Lower lobe of right lung (tissue), 2 donors: ENCODE measurements at places on chromosomes 1 and 21. TPM values are rescaled to one million over a fixed set of nuclear protein-coding genes. Genes with fewer than 3 reads are reported as not detected.

The TBX19 gene
- 3.1 TPM for total RNA-seq

The OPTC gene
- total RNA-seq = not detected

The SLC25A44 gene
- 17.7 TPM for total RNA-seq

The IL19 gene
- not detected for total RNA-seq

The TMEM240 gene
- 3.9 TPM for total RNA-seq

The SOX13 gene
- total RNA-seq = 57.8 TPM

The CFAP141 gene
- total RNA-seq = 2.8 TPM

The C1orf185 gene
- not detected for total RNA-seq

The PADI1 gene
- not detected for total RNA-seq

DNA sequence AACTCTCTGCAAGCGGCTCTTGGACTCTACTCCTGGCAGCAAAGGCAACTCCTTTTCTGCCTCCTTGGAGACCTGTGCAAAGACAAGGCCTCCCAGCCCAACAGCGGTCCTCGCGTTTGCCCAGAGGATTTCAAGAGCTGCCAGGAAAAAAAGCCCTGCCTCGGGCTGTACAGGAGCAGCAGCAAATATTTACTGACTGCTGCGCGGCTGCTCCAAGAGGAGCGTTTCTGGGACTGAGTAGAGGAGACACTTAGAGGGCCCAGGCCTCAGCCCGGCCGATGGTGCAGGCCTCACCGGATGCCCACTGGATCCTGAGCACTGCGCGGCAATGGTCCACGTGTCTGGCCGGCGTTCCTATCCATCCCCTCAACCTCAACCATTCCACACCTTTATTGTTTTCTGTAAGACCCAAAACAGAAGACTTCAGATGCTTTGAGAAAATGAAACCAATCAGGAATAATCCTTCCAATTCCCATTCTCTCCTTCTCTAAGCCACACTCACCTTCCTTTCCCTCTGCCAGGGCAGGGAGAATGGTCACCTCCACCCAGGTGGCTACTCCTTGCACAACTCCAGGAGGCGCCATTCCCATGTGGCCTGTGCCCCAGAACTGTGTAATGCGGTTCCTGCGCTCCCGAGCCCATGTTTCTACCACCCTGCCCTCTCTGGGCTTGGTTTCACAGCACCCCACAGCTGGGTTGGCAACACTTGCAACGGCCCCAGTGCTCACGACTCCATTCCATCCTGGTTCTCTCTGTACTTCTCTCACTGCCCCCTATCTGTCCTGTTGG is 215.8 kb downstream of the TRABD2B start:
- no peak overlapping the region for H3K27ac ChIP-seq
- no peak overlapping the region for H3K4me3 ChIP-seq
- peaks cover 17% of the 10 kb centered on the region for H3K4me1 ChIP-seq
- no peaks in the 10 kb centered on the region for H3K27me3 ChIP-seq

DNA sequence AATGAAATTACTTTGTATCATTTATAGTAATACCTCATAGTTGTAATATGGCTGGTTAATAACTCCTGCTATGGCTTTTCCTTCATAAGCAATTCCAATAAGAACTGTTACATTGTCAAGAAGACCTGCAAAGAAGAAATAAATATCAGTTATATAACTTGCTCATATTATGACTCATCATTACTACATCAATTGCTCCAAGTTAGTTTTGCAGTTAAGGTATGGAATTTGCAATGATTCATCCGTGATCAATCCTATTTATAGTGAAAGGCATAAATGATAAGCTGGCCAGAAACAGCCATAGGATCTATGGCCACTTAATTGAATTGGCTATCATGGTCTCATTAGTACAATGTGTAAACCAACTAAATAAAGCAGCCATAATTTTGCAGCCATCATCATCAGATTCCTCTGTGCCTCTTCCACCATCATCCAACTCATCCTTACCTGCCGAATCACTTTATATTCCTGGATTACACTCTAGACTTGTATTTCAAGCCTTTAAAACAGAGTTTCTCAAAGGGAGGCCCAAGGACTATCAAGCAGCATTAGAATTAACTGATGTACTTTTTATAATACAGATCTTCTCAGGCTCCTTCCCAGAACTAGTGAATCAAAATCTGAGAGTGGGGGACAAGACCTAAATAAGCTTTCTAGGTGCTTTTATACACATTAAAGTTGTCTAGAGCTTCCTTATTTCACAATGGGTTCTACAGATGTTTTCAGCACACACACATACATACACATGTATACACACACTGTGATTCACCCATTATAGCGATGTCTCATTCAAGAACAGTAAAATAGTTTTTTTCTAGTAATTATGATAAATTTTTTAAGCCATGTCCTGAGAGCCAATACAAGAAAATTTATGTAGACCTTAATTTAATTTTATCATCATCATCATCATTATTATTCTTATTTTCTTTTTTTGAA is 21.2 kb upstream of the EPRS1 start:
- no peak overlapping the region for H3K27ac ChIP-seq
- no peak for DNase-seq
- H3K4me1 ChIP-seq = no peaks in the 10 kb centered on the region
- peaks cover 87% of the 10 kb centered on the region for H3K36me3 ChIP-seq

DNA sequence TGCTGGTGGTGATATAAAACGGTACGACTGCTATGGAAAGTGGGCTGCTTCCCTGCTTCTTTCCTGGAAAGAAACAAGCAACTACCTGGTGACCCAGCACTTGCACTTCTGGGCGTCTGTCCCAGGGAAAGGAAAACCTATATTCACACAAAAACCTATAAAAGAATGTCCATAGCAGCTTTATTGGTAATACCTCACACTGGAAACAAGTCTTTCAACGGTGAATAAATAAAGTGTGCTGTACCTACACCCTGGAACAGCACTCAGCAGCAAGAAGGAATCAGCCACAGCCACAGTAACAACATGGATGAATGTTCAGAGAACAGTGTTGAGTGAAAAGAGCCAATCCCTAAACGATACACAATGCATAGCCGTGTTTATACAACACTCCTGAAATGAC is 19.9 kb downstream of the SLC19A1 start:
- no peak for DNase-seq
- H3K27me3 ChIP-seq = no peaks in the 10 kb centered on the region
- H3K4me1 ChIP-seq = no peaks in the 10 kb centered on the region
- no peak overlapping the region for H3K27ac ChIP-seq
- H3K36me3 ChIP-seq = peaks cover 13% of the 10 kb centered on the region
- no peak overlapping the region for H3K4me3 ChIP-seq

DNA sequence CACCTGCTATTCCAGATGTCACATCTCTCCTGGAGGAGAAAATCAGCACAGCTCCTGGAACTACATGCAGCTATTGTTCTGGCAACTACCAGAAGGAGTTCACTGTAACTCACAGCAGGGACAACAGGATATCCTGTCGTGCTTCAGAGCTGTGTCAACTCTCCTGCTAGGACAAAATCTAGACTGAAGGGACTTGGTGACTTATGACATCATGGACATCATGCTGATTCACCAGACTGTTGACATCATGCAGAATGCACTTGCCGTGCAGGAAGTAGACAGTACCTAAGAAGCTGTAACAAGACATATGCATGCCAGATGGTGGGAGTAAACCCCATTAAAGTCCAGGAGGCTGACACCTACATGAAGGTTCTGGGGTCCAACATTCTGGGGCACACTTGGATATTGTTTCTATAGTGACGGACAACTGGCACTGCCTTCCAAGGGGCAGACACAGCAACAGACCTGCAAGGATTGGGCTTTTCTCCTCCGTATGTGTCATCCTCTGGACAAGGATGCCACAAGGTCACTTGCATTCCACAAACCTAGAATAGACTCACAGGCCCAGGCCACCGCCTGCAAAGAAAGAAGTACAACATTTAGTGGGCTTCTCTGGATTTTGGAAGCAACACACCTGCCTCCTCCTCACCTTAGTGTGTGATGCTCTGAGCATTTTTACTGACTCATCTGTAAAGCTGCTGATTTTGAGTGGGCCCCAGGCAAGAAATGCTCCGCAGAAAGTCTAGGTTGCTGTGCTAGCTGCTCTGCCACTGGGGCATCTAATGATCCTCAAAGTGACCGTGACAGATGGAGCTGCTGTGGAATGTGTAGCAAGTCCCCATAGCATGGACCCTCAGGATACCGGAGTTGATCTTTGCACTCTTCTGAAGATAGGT is 249.2 kb downstream of the MATN1 start:
- no peak overlapping the region for H3K4me3 ChIP-seq
- no peaks in the 10 kb centered on the region for H3K27me3 ChIP-seq
- DNase-seq = no peak

GRCh38 chr1:238823416-238823815 is 563.0 kb upstream of the CHRM3 start:
- DNase-seq = no peak
- no peaks in the 10 kb centered on the region for H3K36me3 ChIP-seq
- no peaks in the 10 kb centered on the region for H3K4me1 ChIP-seq
- H3K4me3 ChIP-seq = no peak overlapping the region
- no peaks in the 10 kb centered on the region for H3K27me3 ChIP-seq
- H3K27ac ChIP-seq = no peak overlapping the region

GRCh38 chr1:248758352-248758751 is 2.8 kb upstream of the LYPD8 start:
- H3K27me3 ChIP-seq = no peaks in the 10 kb centered on the region
- H3K4me3 ChIP-seq = no peak overlapping the region
- no peaks in the 10 kb centered on the region for H3K4me1 ChIP-seq
- H3K36me3 ChIP-seq = no peaks in the 10 kb centered on the region

GRCh38 chr1:31264790-31265386 is 25.2 kb upstream of the NKAIN1 start:
- H3K27me3 ChIP-seq = no peaks in the 10 kb centered on the region
- peaks cover 100% of the 10 kb centered on the region for H3K36me3 ChIP-seq
- H3K27ac ChIP-seq = no peak overlapping the region

GRCh38 chr1:100134872-100135271 is 1.9 kb downstream of the TRMT13 start:
- H3K4me1 ChIP-seq = peaks cover 31% of the 10 kb centered on the region
- H3K27ac ChIP-seq = no peak overlapping the region
- peaks cover 32% of the 10 kb centered on the region for H3K36me3 ChIP-seq
- H3K4me3 ChIP-seq = no peak overlapping the region

DNA sequence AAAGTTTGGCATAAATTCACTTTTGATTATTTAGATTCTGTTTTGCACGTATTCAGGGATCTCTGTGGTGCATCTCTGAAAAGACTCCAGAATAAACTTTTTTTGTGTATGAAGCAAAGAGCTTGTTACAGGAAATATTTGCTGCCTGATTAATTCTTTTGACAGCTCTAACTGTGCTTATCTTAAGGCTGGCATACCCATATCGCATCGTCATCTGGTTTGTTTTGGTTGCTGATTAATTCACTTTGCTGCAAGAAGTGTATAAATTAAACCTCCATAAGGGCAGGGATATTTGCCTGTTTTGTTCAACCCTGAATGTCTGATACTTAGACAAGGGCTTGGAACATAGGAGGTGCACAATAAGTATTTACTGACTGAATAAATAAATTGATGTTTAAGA is 17.5 kb upstream of the DUSP10 start:
- no peak overlapping the region for H3K27ac ChIP-seq
- H3K4me1 ChIP-seq = no peaks in the 10 kb centered on the region
- H3K36me3 ChIP-seq = no peaks in the 10 kb centered on the region
- no peak for DNase-seq

- no peak for DNase-seq
- no peak overlapping the region for H3K4me3 ChIP-seq
- peaks cover 44% of the 10 kb centered on the region for H3K4me1 ChIP-seq
- H3K27ac ChIP-seq = no peak overlapping the region
- H3K27me3 ChIP-seq = peaks cover 29% of the 10 kb centered on the region
- H3K36me3 ChIP-seq = peaks cover 15% of the 10 kb centered on the region
Measured at GRCh38 chr21:41759926-41760325, 6.9 kb downstream of the RIPK4 start.

GRCh38 chr1:229221106-229222019 is 49.5 kb upstream of the RAB4A start:
- H3K36me3 ChIP-seq = no peaks in the 10 kb centered on the region
- peak; percentile 52 for DNase-seq
- H3K4me3 ChIP-seq = no peak overlapping the region
- peak overlapping the region; percentile 56 for H3K27ac ChIP-seq
- H3K27me3 ChIP-seq = no peaks in the 10 kb centered on the region
- H3K4me1 ChIP-seq = peaks cover 13% of the 10 kb centered on the region

GRCh38 chr1:186872291-186872690 is 43.5 kb downstream of the PLA2G4A start:
- no peaks in the 10 kb centered on the region for H3K36me3 ChIP-seq
- no peaks in the 10 kb centered on the region for H3K27me3 ChIP-seq
- no peak overlapping the region for H3K4me3 ChIP-seq
- DNase-seq = no peak
- no peak overlapping the region for H3K27ac ChIP-seq

GRCh38 chr21:32917362-32918135 is 108.2 kb upstream of the OLIG2 start:
- no peak for DNase-seq
- H3K36me3 ChIP-seq = no peaks in the 10 kb centered on the region
- H3K4me1 ChIP-seq = no peaks in the 10 kb centered on the region
- no peak overlapping the region for H3K4me3 ChIP-seq
- H3K27ac ChIP-seq = no peak overlapping the region
- H3K27me3 ChIP-seq = no peaks in the 10 kb centered on the region

DNA sequence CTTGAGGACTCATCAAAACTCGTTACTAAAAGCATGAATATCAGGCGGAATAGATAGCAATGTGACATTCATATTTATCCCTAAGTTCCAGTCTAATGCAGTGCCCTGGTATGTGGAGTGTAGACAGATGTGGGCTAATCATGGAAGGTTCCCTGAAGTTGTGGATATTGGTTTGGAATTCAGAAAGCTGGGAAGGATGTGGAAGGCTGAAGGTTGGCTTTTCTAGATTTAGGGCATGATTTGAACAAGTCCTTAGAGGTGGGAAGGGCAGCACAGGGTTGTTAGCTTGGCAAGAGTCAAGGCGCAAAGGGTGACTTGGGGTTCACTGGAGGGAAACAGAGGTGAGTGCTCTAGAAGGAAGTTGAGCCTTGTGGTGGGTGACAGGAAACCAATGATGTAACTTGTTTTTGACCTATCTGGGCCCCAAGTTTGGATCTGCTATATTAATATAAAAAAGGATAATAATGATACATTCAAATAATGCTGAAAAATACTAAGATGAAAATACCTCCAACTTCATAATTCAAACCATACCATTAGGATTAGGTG is 21.9 kb downstream of the LGALS8 start:
- no peaks in the 10 kb centered on the region for H3K4me1 ChIP-seq
- peaks cover 100% of the 10 kb centered on the region for H3K36me3 ChIP-seq
- no peak for DNase-seq
- H3K4me3 ChIP-seq = no peak overlapping the region
- H3K27me3 ChIP-seq = no peaks in the 10 kb centered on the region

GRCh38 chr1:9164532-9164900 is 35.6 kb upstream of the GPR157 start:
- no peak overlapping the region for H3K4me3 ChIP-seq
- H3K36me3 ChIP-seq = no peaks in the 10 kb centered on the region
- H3K27ac ChIP-seq = peak overlapping the region; percentile 84
- no peak for DNase-seq
- H3K4me1 ChIP-seq = peaks cover 35% of the 10 kb centered on the region

DNA sequence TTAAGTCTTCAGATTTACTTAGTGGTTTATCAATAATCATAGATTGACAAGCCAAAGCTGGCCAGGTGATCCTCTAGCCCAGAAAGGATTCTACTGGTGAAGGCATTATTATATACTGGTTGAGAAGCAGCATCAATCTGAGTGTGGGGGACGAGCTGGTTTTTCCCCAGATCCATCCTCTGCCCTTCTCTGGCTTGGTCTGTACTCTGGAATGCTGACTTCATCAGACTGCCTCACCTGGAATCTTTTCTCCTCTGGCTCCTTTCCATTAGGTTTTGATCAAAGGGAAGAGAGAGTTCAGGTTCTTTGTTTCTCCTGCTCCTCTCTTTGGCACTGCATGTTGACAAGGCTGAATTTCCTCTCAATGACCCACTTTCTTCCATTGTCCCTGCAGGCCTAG is 93.9 kb downstream of the KCTD3 start:
- H3K4me1 ChIP-seq = peaks cover 4% of the 10 kb centered on the region
- H3K27ac ChIP-seq = no peak overlapping the region
- no peaks in the 10 kb centered on the region for H3K36me3 ChIP-seq
- H3K27me3 ChIP-seq = no peaks in the 10 kb centered on the region
